Non-pigmented ciliary epithelial cell (primary cell): ENCODE measurements at places on chromosomes 11 and 22.

DNA sequence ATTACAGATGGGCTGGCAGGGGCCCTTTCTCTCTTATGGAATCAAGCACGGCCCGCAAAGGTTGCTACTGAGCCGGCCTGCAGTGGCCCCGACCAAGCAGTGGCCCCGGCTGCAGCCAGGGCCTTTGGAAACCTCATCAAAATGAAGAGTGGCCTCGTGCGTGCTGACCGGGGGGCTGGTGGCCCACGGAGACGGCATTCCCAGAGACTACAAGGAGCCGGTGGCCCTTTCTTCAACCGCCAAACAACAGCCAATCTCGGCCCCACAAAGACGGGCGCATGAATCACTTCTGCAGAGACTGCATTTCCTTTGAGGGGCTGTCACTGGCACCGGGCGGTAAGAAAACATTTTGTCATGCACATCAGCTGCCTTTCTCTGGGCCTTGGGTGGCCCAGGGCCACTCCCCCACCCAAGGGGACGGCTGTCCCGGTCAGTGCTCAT, 43.1 kb upstream of the FGF3 start:
- no peak for DNase-seq

GRCh38 chr11:74791333-74792100, 42.9 kb downstream of the RNF169 start:
- no peak for DNase-seq

DNA sequence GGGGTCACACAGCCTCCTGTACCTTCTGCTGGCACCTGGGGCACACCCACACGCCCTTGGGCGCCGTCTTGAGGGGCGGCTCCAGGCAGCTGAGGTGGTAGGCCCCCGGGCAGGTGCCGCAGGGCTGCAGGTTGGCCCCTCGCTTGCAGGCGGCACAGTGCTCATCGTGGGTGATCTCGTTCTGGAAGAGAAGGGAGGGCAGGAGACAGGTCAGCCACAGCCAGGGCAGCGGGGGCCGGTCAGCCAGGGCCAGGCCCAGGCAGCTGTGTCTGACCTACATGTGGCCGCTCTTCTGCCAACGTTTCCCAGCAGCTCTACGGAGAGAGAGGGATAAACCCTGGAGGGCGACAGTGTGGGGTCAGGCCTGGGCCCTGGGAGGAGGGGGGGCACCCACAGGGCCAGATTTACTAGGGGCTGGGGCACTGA, 121.9 kb downstream of the PHF21B start:
- DNase-seq = no peak

DNA sequence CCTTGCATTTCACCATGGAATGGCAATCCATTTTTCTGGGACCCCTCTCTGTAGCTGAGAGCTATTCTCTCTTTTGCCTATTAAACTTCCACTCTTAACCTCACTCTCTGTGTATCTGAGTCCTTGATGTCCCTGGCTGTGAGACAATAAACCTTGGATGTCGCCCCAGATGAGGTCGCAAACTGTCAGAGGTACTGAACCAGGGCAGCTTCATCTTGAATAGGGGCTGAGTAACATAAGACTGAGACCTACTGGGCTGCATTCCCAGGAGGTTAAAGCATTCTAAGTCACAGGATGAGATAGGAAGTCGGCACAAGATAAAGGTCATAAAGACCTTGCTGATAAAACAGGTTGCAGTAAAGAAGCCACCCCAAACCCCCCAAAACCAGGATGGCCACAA, 68.0 kb downstream of the RSF1 start:
- no peak for DNase-seq
